ENCODE measurements at places on chromosomes 2 and 18.

GRCh38 chr2:115196587-115196986 is 754.1 kb downstream of the DPP10 start:
- DNase-seq = no peak

GRCh38 chr2:128689971-128690370 is 371.3 kb upstream of the HS6ST1 start:
- DNase-seq = no peak

DNA sequence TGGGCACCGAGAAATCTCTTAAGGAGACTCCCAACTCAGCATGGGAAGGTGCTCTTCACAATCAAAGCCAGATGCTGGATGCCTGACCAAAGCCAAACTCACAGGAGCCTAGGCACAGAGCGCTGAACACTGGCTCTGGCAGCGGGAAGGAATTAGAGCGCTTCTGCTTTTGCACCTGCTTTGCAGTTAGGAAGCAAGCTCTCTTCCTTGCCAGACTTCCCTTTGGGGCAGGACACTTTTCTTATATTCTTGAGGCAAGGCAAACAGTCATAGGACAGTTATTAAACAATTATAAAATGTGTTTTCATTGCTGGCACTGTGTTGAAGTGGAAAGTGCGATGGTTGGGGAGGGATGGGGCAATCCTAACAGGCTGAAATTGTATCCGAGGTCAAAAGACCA is 79.6 kb upstream of the DNMT3A start:
- DNase-seq = no peak

- DNase-seq = no peak
Observed at GRCh38 chr2:109275120-109276012, 146.4 kb downstream of the SH3RF3 start.

DNA sequence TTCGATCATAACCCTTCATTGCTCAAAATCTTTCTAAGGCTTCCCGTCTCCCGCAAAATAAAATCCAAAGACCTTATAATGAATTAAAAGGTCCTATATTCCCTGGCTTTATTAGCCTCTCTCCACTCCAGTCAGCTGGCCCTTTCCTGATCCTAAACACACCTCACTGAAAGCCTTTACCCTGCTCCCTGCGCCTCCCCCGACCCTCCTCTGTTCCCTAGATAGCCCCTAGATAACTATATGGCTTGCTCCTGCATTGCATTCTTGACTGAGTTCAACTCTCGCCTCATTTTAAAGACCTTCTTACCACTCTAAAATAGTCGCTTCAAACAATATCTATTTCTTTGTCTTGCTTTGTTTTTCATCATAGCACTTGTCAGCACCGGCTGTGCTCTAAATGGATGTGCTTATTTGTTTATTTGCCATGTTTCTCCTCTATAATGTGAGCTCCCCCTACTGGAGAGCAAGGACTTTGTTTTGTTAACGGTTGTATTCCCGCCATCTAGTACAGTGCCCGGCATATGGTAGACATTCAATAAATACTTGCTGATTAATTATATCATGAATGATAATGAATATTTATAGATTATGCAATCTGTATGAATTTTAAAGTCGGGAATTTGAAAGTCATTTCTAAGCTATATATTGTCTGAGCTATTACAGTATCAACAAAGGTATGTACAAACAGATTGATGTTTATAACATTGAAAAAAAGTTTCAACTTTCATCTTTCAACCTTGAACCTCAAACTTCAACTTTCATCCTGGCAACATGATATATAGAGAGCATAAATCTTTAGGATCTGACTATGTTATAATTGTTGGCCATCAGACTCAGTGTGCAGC is 32.4 kb upstream of the VIT start:
- DNase-seq = no peak

DNA sequence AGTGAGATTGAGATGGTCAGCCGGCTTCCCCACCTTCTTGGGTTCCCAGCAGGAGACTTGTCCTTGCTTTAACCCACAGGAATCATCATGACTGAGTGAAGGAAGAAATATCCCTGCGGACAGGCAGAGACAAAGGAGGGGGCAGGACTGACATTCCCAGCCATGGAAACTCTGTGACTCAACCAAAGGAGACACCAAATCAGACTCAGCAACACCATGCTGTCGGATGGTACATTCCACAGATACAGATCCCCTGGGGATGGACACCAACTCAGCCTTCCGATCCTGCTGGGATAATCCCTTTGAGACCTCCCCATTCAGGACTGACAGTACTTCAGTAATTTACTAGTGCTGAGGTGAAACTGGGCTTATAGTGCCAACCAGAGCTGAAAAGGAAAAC is 518.3 kb downstream of the XIRP2 start:
- DNase-seq = no peak

Measured in heart right ventricle (tissue), 16 donors.